ENCODE measurements at places on chromosomes 6 and 20. TPM values are rescaled to one million over a fixed set of nuclear protein-coding genes. Genes with fewer than 3 reads are reported as not detected.

DNA sequence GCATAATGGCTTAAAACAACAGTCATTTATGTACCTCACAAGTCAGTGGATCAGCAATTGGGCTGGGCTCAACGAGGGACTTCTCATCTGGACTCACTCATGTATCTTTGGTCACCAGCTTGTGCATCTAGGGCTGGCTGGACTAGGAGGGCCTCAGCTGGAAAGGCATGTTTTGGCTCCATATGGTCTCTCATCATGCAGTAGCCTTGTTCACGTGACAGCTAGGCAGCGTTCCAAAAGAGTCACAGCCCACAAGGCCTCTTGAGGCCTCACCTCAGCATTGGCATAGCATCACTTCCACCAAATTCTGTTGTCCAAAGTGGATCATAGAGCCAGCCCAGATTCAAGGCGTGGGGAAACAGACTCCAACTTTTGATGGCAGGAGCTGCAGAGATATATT lies 110.1 kb downstream of the MAFB start:
- no peak for DNase-seq

Gene IL17A
- not detected for total RNA-seq

DNA sequence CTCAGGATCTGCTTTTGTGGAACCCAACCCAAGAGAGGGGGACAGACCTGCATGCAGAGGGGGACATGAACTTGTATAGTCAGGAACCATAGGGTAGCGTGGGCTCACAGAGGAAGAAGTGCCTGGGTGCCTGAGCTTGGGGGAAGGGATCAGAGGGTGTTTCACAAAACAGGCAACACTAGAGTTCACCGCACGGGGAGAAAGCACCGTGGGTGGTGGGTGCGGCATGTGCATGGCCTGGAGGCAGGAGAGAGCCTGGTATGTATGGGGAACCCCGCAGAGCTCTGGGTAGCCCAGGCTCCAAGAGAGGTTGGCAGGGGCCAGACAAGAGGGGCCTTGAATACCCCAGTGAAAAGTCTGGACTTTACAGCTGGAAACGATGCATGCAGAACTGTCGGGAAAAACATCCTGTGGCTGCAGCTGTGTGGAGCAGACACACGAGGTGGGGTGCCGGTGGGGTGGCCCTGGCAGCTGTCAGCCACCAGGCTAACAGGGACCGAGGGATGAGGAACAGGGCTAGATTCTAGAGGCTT lies 6.7 kb upstream of the EMILIN3 start:
- no peak for DNase-seq

GRCh38 chr6:48476257-48476656 lies 365.3 kb upstream of the PTCHD4 start:
- no peak for DNase-seq

DNA sequence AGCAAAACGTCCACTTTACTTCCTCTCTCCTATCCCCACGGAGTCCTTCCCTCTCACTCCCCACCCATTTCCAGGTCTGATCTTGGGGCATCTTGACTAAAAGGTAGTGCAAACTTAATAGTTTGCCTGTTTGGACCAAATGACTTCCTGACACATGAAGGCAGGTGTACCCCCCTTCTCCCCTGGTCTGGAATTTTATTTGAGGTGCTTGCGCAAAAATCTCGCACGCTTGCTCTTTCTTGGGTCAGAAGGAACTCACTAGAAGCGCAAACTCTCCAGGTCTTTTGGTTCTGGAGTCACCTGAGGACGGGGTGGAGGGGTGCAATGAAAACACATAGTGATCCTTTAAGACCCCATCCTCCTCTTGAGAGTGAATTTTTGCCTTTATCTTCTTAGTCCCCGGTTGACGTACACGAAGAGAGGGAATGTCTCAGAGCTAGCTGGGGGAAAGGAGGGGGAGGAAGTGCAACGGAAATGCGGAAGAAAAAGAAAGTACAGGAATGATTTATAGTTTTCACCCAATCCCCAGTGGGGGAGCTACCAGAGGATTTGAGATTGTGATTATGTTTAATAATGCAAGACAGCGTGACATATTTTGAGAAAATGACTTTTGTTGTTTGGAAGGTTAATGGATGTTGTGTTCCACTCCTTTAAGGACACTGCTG lies 4.9 kb downstream of the ADGRB3 start:
- no peak for DNase-seq

GRCh38 chr6:144123836-144124235 lies 26.5 kb upstream of the STX11 start:
- DNase-seq = no peak

DNA sequence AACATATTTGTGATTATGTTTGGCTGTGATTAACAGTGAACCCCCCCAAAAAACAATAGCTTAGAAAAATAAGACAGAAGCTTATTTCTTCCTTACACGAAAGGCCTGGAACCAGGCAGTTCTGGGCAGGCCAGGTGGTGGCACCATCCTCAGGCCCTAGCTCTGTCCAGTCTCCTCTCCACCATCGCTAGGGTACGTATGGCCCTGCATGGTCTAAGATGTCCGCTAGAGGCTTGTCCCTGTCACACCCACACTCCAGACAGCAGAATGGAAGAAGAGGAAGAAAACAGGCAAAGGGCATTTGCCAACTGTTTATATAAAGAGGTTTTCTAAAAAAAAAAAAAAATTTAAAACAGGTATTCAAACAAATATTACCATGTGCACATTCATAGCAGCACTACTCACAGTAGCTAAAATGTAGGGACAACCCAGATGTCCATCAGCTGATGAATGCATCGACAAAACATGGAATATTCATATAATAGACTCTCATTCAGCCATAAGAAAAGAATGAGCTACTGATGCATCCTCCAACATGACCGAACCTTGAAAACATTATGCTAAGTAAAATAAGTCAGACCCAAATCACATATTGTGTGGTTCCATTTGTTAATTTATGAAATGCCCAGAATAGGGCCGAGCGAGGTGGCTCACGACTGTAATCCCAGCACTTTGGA lies 6.7 kb downstream of the TGM3 start:
- no peak for DNase-seq

DNA sequence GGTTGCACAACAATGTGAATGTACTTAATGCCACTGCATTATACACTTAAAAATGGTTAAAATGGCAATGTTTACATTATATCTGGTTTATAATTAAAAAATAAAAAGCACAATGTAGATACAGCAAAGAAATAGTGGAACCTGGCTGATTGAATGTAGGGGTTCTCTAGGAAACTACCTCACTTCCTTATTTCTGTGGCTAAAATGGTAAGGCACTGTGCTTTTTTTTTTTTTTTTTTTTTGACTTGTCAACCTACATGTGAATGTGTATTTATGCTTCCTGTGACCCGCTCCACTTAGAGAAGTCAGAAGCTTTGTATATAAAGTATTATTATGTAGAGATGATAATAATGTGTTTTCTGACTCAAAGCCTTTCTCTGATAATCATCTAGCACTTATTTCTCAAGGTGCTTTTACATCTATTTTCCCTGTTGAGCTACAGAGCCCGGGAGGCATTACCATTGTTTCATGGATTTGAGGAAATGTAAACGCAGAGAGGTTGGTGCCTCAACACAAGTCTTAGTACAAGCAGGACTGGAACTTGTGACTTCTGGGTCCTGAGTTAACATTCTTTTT lies 55.0 kb downstream of the SOX4 start:
- DNase-seq = no peak

GRCh38 chr6:160207618-160208017 lies 51.0 kb downstream of the SLC22A2 start:
- no peak for DNase-seq

Gene ZSCAN31
- 11.4 TPM for total RNA-seq

DNA sequence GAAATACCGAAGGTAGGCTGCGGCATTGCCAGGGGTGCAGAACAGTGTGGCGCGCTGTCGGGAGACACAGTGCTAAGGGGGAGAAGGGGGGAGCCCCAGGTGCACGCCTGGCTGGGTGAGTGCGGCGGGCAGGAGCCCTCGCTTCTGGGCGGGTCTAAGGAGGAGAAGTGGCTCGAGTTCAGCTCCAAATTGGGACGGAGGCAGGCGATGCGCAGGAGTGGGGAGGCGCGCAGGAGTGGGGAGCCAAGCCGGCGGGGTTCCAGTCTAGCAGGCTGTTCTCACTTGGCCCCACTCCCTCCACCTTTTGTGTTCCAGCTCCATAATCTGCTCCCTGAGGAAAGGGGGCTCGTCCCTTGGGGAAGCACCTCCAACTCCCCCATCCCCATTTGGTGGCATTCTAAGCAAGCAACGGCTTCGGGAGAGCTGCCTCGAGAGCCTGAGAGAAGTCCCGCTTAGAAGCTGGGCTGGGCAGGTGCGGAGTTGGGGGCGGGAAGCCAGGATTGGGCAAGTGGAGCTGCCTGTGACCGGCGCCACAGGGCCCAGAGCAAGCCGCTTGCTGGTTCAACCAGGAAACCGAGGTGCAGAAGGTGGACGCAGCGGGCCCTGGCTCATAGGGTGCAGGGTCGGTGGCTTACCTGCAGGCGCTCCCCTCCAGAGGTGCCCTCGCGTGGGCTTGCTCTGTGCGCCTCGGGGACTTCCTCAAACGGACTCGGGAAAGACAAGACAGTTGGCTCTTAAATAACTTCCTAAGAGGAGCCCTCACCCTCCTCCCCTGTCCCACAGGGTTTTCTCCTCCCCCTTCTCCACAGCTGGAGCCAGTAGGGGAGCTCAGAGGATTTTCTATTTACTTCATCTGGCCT lies at the start of gene F13A1:
F13A1 (minus strand) TSS at position 711 of the 860 bp plus-strand sequence. CDS start 1,998 bp downstream, outside the sequence.
- no peak for DNase-seq

Gene CLDN20
- not detected for total RNA-seq

Gene SNRPB
- total RNA-seq = 79.4 TPM

Gene DOK5
- 10.9 TPM for total RNA-seq

- no peak for DNase-seq
Observed at GRCh38 chr6:129597023-129597713, 112.8 kb downstream of the ARHGAP18 start.

- DNase-seq = no peak
Observed at GRCh38 chr20:24697411-24697810, 228.0 kb downstream of the SYNDIG1 start.

- DNase-seq = no peak
Observed at GRCh38 chr6:136076496-136076895, 173.6 kb downstream of the MTFR2 start.

DNA sequence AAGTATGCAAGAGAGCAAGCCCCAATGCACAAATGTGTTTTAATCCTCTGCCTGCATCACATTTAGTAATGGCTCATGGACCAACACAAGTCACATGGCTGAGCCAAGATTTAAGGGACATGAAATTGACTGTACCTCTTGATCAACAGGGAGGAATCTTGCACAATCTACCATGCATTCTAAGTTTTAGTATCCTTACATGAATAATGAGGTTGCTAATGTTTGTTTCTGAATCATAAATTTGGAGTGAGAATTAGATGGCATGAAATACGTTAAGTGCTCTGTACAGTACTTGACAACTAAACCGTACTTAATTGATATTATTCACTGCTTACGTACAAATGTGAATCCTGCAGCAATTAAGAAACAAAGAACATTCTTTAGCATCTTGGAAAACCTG lies 553.8 kb upstream of the JAG1 start:
- DNase-seq = no peak

Gene AIF1
- 17.0 TPM for total RNA-seq

Gene OXT
- total RNA-seq = 0.65 TPM

DNA sequence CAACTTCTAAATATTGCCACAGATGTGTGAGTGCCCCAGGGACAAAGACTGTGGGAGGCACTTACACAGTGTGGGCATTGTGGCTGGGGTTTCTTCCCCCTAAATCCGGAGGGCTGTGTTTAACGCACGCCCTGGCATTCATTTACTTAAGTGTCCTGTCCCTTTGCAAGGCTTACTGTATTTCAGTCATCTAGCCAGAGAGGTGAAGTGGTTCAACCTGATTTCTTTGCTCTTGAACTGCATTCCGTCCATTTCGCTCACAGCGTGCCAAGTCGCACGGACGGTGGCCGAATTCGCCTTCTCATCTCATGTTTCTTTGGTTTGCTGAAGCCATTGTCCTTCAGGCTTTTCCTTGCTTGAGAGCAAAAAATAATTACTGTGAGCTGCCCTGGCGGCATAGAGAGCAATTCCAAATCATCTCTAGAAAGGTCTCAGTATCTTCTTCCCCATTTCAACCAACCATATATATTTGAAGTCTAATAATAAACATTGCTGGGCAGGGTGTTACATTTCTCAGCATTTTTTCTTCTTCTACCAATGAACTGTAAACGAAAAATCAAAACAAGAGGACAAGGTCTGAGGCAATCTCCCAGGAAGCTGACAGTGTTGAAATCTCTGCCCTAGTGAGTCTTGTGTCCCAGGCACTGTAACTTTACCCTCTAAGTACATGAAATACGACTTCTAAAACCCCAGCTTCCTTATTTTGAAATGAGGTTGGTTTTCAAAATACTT lies 16.9 kb downstream of the SYTL3 start:
- no peak for DNase-seq

GRCh38 chr6:108222504-108222903 lies 38.3 kb downstream of the SNX3 start:
- no peak for DNase-seq

DNA sequence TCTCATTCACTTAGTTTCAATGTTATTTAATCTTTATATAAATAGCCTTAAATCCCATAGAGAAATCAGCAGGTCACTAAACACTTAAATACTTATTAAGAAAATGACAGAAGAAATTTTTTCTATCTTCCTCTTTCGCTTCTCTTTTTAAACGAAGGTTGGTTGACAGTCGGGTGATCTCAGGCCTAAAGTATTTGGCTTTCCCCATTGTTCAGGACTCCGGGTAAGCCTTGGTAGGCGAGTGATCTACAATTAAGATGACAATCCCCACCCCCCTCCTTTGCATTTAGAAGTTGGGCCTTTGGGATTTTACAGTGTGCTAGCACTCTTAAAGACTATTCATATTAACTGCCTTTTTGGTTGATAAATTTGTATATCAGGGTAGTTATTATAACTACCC lies 19.7 kb upstream of the UTRN start:
- no peak for DNase-seq

Gene GABRR2
- total RNA-seq = 0.97 TPM

Gene ASCC3
- 21.9 TPM for total RNA-seq

DNA sequence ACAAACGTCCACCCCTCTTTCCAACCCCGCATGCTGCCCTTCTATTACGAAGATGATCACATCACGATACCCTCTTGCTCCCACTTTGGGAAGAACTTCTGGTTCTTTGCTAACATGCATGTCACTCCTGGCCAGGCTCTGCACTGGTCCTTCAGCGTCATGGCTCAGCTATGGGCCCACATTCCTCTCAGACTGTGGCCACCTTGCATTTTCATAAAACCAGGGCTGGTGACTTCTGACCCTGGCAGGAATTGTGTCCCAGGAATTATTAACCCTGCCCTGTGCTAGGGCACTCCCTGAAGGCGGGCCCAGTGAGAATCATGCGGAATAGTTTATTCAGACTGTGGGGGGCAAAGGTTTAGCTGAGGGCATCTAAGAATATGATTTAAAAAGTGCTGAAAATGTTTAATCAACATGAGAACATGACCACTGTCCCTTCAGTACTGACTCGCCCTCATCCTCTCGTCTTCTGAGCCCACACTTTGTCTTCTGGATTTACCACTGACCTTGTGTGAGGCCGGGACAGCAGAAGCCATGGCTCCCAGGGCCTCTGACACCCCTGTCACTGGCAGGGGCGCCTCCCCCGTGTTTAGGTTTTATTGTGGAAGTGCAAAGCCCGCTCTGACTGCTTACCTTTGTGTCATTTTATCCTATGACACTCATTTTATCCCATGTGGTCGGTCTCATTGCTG lies 38.1 kb upstream of the THBS2 start:
- no peak for DNase-seq

Gene NEDD9
- total RNA-seq = 34.0 TPM

Gene CALHM6
- 2.3 TPM for total RNA-seq

GRCh38 chr20:14913896-14914620 lies 576.6 kb upstream of the FLRT3 start:
- no peak for DNase-seq

Gene WFDC10B
- total RNA-seq = not detected

Measured in left cardiac atrium (tissue), 4 donors.